ENCODE measurements at places on chromosomes 4 and X.

GRCh38 chr4:73872316-73873108 lies 3.3 kb downstream of the CXCL1 start:
- DNase-seq = no peak

GRCh38 chr4:112318239-112319142 lies 21.3 kb downstream of the ALPK1 start:
- no peak for DNase-seq

- no peak for DNase-seq
Observed at GRCh38 chr4:185341841-185342240, 53.9 kb downstream of the LRP2BP start.

- no peak for DNase-seq
Observed at GRCh38 chr4:53313510-53313909, 52.4 kb downstream of the SCFD2 start.

DNA sequence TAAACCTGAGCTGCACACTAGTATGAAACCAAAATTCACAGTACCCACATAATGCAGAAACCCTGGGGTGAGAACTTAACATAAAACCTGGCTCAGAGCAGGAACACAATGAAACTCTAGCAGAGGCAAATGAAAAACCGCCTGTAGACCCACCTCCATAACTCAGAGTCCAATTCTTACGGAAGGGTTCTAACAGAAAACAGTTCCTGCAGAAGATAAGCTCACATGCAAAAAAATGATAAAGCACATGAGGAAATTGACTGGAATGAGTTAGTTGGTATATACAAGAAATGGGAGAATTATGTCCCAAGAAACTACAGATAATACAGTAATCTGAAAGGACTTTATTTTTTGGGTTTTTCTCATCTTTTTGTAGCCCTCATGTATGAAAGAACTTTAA lies 14.7 kb downstream of the RTL9 start:
- DNase-seq = no peak

GRCh38 chr4:109278594-109279031 lies 23.8 kb downstream of the COL25A1 start:
- no peak for DNase-seq

DNA sequence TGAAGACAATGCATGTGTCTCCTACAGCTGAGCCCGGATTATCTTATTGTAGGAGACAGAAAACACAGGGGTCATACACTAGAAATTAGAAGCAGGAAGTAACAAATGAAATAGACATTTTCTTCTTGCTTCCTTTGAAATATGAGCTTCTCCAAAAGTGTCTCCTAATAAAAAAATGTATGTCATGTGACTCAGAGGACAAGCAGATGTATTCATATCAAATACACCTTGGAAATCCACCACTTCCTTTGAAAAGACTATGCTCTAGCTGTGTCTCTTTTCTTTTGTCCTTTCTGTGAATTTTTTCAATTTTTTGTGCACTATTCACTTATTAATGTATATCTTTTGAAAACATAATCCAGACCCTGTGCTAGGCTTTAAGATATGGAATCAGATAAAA lies 1906.2 kb downstream of the C4orf33 start:
- DNase-seq = no peak

DNA sequence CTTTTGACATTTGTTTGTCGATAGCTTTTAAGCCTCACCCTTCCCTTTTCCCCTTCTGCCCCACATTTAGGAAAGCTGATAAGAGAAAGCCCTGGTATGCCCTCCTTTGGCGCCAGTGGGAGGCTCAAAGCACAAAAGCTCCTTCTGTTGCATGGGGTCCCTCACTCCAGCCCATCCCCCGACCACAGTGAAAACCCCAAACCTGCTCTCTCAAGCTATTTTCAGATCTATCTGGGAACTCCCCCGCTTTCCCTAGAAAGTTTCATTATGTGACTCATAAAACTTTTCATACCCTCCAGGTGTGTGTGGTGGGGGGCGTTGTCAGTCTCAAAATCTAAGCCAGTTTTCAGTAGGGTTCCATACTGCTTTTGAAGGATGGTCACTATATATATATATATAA lies 259.0 kb upstream of the PCDH7 start:
- DNase-seq = no peak

GRCh38 chr4:127601029-127601428 lies 31.7 kb upstream of the INTU start:
- DNase-seq = no peak

DNA sequence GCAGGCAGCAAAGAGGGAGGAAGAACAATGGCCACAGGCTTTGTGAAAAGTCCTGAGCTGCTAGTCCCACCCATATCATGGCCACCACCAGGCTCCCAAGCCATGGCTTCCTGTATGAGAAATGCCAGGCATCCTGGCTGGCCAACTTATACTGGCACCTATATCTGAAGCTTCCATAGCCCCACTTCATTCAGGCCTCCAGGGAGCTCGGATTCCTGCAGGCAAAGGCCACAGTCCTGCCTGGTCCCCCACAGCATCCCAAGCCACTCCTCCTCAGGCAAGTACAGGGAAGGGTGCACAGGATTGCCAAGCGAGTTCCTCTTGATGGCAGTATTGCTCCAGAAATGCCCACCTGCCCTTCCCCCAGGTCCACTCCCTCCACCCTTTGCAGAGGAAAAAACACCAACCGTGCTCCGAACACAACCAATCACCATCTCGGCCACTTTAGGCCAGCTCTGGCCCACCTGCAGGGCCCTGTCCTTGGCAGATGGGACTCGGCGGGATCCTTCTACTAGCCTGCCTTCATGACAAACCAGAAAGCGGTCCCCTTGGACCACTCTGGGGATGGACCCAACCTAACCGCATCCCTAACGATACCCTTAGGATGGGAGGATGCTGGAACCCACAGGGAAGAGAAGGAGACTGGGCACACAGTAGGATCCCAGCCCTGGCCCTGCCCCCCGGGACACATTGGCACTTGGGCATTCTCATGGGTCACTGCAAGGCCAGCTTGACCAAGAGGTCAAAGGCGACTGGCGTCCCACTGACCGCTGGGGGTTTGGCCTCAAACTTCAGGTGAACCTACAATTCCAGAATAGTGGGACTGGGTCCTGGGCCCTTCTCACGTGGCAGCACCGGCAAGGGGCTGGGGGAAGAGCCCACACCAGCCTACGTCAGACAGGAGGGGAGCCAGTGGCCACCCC lies 220.4 kb upstream of the AGTR2 start:
- no peak for DNase-seq

DNA sequence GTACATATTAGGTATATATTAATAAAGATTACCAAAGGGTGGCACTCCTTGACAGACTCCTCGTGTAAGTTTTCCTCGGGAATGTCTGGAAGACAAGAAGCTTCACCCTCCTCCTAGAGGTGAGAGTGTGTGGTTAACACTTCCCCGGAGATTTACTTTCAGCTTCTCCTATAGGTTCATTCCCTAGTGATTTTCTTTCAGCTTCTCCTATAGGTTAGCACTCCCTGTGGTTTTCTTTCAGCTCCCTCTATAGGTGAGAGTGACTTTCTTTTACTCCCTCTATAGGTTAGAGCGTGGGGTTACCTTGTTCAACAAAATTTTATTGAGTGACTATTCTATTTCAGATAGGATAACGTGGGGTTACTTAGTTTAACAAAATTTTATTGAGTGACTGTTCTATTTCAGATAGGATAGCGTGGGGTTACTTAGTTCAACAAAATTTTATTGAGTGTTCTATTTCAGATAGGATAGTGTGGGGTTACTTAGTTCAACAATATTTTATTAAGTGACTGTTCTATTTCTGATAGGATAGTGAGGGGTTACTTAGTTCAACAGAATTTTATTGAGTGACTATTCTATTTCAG lies 106.0 kb upstream of the PLAC1 start:
- DNase-seq = no peak

- DNase-seq = peak; percentile 31
Observed at GRCh38 chrX:153766098-153766817, 2.2 kb downstream of the PLXNB3 start.

DNA sequence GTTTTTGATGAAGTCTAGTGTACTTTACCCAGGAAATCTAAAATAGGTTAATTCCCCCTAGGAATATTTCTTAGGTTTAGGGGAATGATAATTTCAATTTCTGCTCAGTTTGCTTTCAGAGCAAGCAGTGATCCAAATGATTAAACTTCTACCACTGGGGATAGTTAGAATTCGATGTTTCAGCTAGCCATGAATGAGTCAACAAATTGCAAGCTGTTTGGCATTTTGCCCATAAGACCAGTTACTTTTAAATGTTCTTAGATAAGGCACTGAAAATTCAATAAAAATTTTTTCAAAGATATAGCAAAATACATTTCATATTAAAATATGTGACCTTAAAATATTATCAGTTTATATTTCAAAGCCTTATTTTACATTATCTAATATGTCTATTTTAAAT lies 993.6 kb downstream of the ARAP2 start:
- no peak for DNase-seq

GRCh38 chr4:110005461-110006056 lies 92.9 kb downstream of the EGF start:
- DNase-seq = no peak

GRCh38 chr4:126354784-126355183 lies 1040.0 kb downstream of the FAT4 start:
- DNase-seq = no peak

- DNase-seq = no peak
Observed at GRCh38 chr4:2079926-2080325, 20.8 kb downstream of the NAT8L start.

DNA sequence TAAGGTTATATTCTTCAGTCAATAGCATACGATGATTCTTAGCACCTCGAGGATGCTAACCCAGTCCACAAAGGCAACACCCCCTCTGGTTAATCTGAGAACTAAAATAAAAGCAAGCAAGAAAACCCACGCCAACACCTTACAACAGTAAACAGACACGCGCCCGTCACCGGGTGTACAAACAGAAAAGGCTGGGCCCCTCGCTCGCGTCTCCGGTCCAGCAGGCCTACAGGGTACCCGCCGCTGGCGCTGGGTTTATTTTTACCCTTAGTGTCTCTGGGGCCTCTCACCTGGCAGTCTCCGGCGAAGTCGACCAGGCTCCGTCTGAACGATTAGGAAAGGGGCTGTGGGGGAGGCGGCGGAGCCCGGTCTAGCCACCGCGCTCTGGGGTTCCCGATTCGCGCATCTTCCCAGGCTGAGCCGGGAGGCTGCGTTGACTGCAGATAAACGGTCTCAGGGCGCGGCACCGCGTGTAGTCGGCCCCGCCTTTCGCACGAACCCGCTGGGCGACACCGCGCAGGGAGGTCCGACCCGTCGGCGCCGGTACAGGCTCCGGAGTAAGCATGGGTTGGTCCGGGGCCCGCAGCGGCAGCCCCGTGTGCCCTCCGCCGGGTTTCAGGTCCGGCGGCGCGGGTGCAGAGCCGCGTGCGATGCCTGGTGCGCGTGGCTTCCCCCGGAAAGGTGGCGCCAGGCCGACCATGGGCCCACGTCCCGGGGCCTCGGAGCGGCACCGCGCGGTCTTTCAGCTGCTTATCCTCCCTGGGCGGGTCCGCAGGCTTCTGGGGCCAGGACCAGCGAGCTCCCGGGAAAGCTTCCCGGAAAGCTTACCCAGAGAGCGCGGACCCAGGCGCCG lies 441 bp downstream of the SLC9B2 start:
- DNase-seq = peak; percentile 60

- no peak for DNase-seq
Observed at GRCh38 chrX:38850807-38851544, 49.7 kb downstream of the MID1IP1 start.

GRCh38 chr4:56050625-56051024 lies 101.9 kb downstream of the CEP135 start:
- no peak for DNase-seq

DNA sequence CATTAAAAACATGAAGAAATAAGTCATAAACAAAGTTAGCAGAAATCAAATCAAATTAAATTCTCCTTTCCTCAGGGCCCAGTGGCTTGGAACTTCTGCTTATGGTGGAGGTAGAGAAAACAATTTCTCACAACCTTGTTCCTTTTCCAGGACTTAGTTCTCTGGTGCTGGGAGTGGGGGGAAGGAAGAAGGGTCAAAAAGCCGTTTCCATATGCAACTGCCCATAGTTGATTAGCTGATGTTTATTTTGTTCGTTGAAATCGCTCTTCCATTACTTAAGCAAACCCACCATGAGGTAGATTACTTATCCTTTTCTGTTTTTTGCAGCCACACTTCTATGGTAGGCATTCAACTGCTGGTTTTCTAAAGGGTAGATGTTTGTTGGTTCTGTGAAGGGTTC lies 94.2 kb downstream of the ARSJ start:
- no peak for DNase-seq

DNA sequence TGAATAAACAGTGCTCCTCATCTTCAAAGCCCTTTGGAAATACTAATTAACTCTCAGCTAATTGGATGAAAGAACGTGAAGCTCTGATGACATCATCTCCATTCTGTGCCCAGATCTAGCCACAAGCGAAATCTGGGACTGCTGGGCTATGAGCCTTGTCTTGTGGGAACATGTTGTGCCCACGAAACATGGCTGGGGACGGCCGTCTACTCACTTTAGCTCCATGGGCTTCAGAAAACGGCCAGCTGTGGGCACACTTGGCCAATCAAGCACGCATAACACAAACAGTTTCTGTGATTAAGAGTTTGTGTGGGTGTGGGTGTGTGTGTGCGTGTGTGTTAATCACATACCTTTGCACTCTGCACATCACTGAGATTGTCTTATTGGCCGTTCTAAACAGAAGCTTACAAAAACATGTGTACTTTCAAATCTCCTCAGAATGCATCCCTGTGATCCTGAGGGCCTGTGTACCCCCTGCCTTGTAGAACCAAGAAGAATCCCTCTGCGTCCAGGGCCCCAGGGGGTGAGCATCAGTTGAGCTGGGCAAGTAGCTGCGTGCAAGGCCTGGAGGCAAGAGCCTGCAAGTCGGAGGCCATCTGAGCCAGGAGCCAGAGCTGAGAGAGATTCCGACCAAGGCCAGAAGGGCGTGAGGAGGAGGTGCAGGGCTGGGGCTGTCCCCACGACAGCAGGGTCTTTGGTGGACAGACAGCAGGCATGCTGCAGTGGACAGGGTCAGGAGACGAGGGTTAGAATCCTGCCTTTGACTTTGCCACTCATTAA lies 18.7 kb upstream of the ZNF185 start:
- DNase-seq = no peak

DNA sequence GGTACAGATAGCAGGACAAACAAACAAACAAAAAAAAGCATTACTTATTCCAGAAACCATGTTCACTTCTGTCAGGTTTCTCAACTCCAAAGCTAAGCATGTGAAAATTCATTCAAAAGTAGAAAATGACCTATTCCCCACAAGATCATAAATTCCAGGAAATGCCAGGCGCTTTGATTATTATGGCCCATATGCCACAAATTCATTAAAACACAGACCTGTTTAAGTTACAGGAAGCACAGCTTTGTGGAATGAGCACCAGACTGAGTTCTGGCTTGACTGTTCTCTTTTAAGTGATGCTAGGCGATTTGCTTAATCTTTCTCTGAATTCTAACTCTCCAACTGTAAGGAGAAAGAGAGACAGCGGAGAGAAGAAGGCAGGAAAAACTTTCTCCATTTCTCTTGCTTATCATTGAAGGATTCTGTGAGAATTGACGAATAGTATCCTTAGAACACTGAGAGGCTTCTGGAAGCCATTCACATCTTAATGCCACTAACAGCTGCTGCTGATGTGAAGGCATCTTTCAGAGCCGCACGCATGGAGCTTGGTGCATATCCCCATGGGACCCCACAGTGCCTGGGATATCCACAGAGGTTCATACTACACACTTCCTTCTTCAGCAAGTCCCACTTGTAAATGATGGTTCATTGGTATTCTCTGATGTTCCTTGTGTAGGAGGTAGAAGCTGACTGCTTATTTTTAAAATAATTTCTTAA lies 138.0 kb downstream of the ZNF674 start:
- DNase-seq = no peak

All from stimulated activated CD4-positive, alpha-beta T cell treated with anti-CD3 and anti-CD28 coated beads, Interleukin-12 subunit alpha, Interleukin-12 subunit beta, amount 100 ng/mL, for 4 hours (primary cell).